ENCODE measurements at places on chromosomes 2 and 18.

GRCh38 chr2:167842047-167842446 is 405.3 kb downstream of the STK39 start:
- no peak for DNase-seq

DNA sequence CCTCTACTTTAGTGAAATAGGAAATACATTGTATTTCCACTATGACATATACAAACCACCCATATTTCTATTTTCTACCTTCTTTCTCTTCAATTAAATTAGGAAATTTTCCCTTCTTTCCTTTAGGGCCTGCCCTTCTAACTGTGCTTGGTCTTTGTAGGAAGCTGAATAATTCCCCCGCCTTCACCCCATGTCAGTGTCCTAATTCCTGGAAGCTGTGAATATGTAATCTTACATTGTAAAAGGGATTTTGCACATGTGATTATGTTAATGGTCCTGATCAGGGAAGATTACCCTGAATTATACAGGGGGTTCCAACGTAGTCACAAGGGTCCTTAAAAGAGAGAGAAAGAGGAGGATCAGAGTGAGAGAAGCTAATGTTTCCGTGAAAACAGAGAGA is 40.2 kb downstream of the GRB14 start:
- DNase-seq: no peak

DNA sequence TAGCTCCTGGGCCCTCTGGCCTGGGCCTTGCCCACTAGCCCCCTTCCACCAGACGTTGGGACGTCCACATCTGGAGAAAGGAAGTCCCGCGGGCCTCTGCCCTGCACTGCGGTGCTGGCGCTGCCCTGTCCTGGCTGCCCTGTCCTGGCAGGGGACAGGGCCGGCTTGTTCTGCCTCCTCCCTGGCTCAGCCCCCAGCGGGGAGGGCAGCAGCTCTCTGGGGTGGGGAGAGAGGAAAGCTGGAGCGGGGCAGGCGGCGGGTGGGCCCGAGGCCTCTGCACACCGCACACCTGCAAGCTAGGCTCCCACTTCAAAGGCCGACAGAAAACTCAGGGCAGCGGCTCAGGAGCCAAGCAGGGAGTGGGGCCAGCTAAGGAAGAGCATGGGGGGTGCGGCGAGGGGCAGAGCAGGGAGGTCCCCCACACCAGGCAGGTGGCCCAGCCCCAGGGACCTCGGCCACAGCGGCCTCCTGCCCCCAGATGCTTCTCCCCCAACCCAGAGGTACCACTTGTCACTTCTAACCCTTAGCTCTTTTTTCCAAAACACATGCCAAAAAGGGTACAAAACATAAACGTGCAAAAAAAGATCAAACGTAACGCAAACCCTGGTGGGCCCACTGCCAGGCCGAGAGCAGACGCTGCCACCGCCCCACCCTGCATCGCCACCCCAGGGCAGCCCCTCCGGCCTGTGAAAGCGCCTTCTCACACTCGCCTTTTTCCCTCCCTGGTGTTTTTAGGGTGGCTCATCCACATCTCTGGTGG is 13.5 kb downstream of the SNED1 start:
- no peak for DNase-seq

DNA sequence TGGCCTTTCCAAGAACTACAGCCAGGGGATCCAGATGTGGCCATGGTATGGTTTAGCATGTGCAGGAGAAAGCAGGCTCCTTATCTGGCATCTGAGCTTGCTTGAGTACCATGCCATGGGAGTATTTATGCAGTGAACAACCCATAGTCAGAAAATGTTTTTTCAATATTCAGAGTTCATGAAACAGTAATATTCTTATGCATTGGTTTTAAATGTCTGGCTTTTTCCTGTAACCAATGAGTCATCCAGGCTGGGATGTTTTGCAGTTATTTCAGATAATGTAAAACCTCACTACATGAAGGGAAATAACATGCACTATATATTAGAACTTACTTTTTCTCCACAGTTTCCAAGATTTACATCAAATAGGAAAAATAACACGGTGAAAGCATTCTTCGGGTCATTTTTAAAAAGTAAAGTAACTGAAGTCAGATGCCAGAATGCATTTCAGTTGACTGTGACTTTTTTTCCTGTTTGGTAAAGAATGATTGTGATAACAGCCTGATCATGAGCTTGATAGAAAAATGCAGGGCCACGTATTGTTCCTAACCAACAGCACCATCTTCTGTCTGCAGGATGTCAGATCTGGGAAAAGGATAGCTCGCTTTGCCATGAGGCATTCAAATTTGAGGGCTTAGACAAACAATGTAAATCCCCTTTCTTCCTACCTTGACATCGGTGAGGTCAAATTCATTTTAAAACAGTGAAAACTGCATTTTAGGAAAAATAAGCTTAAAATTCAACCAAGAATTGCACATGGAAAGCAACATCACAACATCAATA is 152.8 kb downstream of the DSC3 start:
- no peak for DNase-seq

GRCh38 chr2:227351639-227352038 is 26.6 kb downstream of the MFF start:
- no peak for DNase-seq

DNA sequence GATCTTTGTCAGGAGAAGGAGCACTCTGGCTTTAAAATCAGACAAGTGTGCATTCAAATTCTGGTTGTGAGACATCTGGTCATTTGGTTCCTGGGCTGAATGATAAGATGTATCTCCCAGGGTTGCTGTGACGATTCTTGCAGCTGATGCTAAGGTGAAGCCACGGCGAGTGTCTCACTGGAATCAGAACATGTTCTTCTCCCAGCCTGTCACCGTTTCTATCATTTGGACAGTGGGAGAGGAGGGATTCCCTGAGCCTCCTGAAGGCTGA is 68.3 kb downstream of the NCK2 start:
- no peak for DNase-seq

DNA sequence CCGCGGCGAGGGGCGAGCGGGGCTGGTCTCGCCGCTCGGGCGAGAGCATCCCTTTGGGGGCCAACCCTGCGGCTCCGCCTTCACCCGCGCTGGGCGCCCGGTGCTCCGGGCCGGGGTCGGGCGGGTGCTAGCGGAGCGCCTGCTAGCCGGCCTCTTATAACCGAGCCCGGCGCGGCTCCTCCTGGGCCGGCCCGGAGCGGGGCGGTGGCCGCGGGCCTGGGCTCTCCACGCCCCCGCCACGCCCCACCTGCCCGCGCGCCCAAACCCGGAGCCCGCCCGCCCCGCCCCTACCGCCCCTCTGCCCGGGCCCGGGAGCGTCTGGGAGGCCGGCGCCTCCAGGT is at the start of gene FOXI3:
TSS of gene FOXI3 (minus strand) at position 129 of the 341 bp plus-strand sequence. CDS start 158 bp downstream, outside the sequence.
- no peak for DNase-seq

GRCh38 chr2:241799522-241800197 is 9.3 kb upstream of the NEU4 start:
- DNase-seq: no peak

GRCh38 chr2:37526856-37527255 is 144.6 kb downstream of the CDC42EP3 start:
- no peak for DNase-seq

GRCh38 chr18:51188024-51188701 is 9.3 kb downstream of the MEX3C start:
- no peak for DNase-seq

GRCh38 chr2:235143789-235144188 is 192.0 kb downstream of the SH3BP4 start:
- no peak for DNase-seq

DNA sequence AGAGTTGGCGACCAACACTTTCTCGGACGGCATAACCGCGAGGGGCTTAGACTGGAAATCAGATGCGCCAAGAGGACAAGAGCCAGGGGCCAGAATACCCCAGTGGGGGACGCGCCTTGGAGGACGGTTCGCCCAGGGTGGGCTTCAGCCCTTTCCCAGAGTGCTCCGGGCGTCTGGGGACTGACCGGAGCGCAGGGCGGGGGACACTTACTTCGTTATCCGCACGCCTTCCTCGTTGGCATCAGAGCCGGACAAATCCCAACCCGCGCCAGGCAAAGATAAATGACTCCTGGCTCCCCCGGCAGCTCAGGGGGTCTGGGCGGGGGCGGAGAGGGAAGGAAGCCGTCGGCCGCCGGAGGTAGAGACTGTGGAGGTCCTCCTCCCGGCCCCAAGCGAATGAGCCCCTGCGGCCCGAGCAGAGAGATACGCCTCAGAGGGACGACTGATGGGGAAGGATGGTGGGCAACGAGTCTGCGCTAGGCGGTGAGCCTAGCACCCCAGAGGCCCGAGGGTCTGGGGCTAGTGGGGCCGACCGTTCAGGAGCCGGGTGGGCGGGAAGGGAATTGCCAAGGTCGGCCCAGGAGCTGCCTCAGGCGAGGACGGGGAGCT is 4.7 kb upstream of the SATB2 start:
- no peak for DNase-seq

DNA sequence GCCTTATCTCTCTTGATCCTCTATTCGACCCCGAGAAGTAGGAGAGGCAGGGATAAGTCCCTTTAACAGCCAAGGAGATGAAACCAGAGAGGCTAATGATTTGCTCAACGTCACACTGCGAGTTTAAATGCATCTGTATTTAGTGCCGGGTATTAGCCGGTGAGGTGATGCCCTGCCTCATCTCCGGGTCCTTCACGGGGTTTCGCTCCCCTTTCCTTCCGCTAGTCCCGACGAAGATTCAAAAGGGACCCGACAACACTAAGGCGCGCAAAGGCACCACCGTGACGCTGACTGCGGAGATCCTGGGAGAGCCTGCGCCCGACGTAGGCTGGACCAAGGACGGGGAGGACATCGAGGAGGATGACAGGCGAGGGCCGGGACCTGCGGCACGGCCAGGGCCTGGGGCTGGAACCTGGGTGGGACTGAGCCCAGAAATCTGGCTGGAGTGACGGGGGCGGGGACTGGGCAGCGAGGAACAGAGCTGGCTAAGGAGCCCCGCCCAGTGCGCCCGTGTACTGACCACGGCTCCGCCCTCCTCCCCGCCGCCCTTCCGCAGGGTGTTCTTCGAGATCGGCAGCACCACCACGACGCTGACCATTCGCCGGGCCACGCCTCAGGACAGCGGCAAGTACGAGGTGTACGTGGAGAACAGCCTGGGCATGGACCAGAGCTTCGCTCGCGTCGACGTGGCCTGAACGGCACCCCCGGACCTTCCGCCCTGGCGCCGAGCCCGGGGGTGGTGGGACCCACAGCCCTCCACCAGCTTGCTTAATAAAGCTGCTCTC is 1.0 kb upstream of the GMPPA start:
- peak; percentile 38 for DNase-seq

DNA sequence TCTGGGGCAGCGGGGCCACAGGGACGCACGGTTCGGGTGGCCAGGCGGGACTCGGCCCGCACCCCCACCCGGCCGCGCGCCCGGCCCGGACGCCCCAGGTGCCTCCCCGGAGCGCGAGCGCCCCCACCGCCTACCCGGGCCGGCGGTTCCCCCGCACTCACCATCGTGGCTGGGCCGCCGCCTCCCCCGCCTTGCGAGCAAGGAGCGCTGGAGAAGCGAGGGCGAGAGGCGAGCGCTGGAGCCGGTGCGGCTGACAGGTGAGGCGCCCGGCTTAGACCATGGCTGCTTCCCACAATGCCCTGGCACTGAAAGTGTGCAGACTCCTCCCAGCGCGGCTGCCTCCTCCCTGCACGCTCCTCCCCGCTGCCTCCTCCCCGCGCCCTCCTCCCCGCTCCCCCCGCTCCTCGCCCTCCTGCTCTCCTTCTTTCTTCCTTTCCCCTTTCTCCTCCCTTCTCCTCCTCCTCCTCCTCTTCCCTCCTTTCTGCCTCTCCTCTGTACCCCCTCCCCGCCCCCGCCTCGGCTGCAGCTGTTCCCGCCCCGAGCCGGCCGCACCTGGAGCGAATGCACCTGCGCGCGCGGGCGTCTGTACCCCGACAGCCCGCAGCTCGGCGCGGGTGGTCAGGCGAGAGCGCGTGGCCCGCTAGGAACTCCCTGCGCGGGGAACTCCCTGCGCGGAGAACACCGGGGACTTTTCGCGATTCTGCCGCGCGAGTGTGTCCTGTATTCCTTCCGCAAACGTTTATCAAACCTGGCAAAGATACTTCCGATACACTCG is at the start of gene AP1S3:
TSS of gene AP1S3 (minus strand) at position 296 of the 775 bp plus-strand sequence. CDS start at position 164, 132 bp downstream.
- peak; percentile 69 for DNase-seq

- no peak for DNase-seq
Observed at GRCh38 chr2:65265671-65266045, 38.0 kb downstream of the ACTR2 start.

DNA sequence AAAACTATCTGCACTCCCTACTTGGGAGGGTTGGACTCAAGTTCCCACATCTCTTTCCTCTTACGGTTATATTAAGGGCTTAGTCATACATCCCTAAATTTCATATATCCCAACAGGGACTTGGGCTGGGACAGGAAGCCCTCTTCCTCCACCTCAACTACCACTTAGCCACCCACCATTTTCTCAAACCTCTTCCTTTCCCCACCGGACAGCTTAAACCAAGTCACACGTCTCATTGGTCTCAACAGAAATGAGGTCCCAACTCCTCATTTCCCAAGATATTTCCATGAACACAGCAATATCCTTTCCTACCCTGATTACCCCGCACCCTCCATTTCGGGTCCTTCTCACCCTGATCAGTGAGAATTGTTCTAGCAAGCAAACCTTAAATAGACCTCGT is 736 bp downstream of the ZSCAN30 start:
- no peak for DNase-seq

GRCh38 chr2:46393865-46394264 is 85.5 kb upstream of the TMEM247 start:
- peak; percentile 34 for DNase-seq

- DNase-seq: no peak
Observed at GRCh38 chr2:148021886-148022285, 995 bp downstream of the MBD5 start.

GRCh38 chr2:134468776-134469175 is 214.9 kb downstream of the MGAT5 start:
- DNase-seq: no peak

- DNase-seq: no peak
Observed at GRCh38 chr2:232316461-232317330, 61.9 kb upstream of the ALPP start.

DNA sequence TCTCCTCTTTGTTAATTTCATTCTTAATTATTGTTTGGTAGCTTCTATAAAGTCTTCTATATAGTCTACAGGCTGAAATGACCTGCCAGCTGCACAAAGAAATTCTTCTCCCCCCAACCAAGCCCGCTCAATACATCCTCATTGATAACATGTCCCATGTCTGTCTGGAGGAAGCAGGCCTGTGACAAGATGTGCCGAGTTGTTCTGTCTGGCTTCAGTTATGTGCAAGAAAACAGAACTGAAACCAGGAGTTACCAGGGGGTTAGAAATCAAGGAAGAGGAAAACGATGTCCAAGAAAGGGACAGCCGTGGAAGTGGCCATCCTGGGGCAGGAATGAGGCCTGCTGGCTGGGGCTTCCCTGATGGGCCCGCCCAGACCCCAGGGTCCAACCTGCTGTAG is 57.6 kb downstream of the MTCL1 start:
- DNase-seq: no peak

All from HepG2 (cell line).